ENCODE measurements at places on chromosomes 2 and 18. TPM values are rescaled to one million over a fixed set of nuclear protein-coding genes. Genes with fewer than 3 reads are reported as not detected.

- no peak for DNase-seq
These were observed 109.7 kb downstream of the ERBB4 start for GRCh38 chr2:212428681-212429478.

- DNase-seq = no peak
These were observed 287.8 kb upstream of the FN1 start for GRCh38 chr2:215723631-215724011.

The ATP8B1 gene
- 4.5 TPM for polyA plus RNA-seq

DNA sequence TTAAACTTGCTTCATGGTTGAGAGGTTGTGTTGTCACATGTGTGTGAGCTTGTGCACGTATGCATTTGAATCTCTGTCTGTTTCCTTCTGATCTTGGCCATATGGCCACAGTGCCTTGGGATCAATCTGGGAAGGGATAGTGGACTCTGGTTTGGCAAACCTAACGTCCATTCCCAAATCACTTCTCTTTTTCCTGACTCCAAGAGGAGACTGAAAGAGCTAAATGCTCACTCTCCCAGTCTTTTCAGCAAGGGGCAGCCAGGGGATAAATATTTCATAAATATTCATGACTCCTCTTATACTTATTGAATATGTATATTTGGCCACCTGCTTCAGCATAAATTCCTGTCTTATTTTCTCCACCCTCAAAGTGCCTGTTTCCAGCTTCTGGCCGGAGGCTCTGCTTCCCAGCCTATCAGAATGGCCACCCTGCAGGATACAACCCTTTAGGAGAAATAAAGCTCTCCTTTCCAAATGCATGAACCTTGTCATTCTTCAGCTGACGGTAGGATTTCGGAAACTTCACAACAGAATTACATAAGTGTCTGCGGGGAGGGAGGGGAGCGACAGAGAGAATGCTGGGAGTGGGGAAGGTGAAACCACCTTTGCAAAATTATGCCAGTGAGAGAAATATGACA lies 112.2 kb upstream of the COPS8 start:
- peak; percentile 70 for DNase-seq

GRCh38 chr2:226905718-226906117 lies 69.9 kb downstream of the RHBDD1 start:
- no peak for DNase-seq
